ENCODE measurements at places on chromosomes 16 and 17. TPM values are rescaled to one million over a fixed set of nuclear protein-coding genes. Genes with fewer than 3 reads are reported as not detected.

The PITPNM3 gene
- 1.9 TPM for total RNA-seq

The MAFG gene
- total RNA-seq = 25.5 TPM

DNA sequence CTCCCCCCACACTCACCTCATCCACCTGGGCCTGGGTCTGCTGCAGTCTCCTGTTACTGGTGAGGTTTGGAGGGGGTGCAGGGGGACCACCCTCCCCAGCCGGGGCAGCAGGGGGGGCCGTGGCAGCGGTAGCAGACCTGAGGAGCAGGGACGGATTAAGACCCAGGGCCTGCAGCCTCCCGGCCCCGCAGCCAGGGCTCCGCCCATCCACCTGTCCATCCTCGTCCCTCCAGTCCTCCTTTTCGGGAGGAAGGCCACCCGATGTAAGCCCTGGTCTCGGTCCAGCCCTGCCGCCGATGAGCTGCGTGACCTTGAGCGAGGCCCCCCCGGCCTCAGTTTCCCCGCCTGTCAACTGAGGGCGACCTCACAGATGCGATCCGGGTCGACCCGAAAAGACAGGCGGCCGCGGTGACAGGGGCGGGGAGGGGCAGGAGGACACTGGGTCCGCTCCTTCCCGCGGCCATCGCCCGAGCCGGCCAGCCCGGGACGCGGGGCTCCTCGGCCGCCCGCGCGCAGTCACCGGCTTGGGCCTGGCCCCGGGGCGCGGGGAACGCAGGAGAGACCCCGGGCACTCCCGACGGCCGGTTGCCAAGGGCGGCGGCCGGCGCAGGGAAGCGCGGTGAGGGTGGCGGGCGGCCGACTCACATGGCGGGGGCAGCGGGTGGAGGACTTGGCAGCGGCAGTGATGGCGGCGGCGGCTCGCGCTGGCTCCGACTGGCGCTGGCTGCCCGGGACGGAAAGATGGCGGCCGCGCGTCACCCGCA lies at the start of gene VAMP2:
Gene VAMP2, minus strand, starts transcription at position 716 of the 764 bp plus-strand sequence. Its CDS starts 69 bp downstream, at position 647.
- no peaks in the 10 kb centered on the region for H3K27me3 ChIP-seq
- H3K4me1 ChIP-seq = peaks cover 37% of the 10 kb centered on the region
- no peaks in the 10 kb centered on the region for H3K36me3 ChIP-seq

- no peak overlapping the region for H3K27ac ChIP-seq
- H3K27me3 ChIP-seq = no peaks in the 10 kb centered on the region
- H3K36me3 ChIP-seq = peaks cover 10% of the 10 kb centered on the region
- no peak for DNase-seq
Observed at GRCh38 chr16:71474864-71475263, 12.8 kb upstream of the ZNF23 start.

DNA sequence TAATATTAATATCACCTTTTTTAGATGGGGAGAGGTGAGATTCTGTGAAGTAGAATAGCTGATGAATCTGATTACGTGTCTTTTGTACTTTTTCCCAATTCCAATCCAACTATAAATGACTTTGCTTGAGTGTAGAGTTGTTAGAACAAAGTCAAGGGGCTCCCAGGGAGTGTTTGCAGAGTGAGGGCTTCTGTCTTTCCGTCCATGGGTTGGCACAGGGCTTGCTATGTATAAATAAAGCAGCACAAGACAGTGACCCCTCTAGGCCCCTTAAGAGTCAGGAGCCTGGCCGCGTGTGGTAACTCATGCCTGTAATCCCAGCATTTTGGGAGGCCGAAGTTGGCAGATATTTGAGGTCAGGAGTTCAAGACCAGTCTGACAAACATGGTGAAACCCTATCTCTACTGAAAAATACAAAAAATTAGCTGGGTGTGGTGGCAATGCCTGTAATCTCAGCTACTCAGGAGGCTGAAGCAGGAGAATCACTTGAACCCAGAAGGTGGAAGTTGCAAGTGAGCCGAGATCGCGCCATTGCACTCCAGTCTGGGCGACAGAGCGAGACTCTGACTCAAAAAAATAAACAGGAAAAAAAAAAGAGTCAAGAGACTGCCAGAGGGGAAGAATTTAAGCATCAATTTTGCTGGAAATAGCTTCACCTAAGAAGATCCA lies 127.9 kb upstream of the HS3ST3A1 start:
- no peak overlapping the region for H3K27ac ChIP-seq
- peaks cover 4% of the 10 kb centered on the region for H3K36me3 ChIP-seq
- no peak overlapping the region for H3K4me3 ChIP-seq
- DNase-seq = no peak

Data from mesothelial cell of epicardium (in vitro differentiated cells).